Stimulated activated CD4-positive, alpha-beta T cell treated with anti-CD3 and anti-CD28 coated beads, TNF-alpha, amount 100 ng/mL, for 1 hour (primary cell): ENCODE measurements at places on chromosomes 1 and 21.

DNA sequence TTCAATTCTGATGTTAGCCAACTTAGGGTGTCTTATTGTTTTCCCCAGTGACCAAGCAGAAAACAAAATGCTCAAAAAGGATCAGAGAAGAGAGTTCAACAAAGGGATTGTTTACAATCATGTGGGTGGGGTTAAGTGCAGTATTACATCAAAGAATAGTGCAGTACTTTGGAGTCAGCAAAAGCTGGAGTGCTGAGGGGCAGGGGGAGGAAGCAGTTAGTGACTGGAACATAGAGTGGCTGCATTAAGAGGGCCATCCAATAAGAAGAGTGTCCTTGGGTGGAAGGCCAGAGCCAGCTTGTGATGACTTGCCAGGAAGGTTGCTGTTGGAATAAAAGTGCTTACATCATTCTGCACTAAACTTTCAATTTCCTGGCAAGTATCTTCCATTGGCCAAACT is 175.5 kb downstream of the CYYR1 start:
- DNase-seq: no peak

DNA sequence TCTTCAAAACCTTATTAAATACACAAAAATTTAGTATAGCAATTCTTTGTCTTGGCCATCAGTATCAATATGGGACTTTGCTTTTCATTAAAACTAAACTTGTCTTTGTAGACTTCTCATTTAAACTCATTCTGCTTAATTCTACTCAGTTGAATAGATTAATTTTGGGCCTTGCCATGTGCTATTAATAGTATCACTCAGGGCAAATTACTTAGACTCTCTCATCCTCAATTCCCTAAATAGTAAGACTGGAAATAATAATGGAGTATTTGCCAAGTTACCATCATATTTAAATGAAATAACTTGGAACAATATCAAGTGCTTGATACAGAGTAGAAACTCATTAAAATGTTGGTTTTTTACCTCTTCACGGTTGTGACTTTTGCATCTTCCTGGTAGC is 13.4 kb downstream of the HOOK1 start:
- DNase-seq: no peak

DNA sequence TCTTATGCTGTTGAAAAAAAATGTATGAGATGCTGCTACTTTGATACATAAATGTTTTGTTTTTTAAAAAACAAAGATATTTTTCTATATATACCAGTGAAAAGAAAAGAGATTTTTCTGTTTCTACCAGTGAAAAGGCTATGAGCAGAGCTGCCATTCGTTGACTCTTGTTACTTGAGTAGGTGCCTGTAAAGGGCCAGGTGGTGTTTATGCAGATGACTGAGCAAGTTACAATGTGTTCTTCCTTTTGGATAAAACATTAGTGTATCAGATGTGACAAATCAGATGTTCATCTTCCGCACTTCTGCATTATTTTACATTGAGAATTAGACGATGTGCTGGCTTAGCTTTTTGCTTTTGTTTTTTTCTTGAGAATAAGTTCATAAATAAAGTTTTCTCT is 45.4 kb downstream of the BARHL2 start:
- no peak for DNase-seq

GRCh38 chr1:33177996-33178540 is 3.8 kb downstream of the TRIM62 start:
- no peak for DNase-seq

DNA sequence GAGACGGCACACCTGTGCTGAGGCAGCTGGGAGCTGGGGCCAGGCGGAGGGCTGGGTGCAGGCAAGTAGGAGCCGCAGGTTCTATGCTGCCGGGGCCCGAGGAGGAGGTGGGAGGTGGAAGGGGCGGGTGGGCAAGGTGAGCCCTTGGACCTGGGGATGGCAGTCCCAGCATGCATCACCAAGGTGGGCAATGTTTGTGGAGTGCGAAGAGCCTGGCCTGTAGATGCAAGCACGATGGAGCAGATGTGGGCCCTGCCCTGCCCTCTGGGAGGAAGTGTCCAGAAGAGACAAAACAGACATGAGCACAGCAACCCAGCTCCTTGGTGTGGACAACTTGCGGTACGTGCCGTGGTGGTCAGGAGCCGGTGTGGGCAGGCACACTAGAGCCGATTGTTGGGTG is 28.3 kb upstream of the AJAP1 start:
- DNase-seq: no peak

- DNase-seq: no peak
These were observed 251.2 kb upstream of the POU3F1 start for GRCh38 chr1:38297842-38298241.

DNA sequence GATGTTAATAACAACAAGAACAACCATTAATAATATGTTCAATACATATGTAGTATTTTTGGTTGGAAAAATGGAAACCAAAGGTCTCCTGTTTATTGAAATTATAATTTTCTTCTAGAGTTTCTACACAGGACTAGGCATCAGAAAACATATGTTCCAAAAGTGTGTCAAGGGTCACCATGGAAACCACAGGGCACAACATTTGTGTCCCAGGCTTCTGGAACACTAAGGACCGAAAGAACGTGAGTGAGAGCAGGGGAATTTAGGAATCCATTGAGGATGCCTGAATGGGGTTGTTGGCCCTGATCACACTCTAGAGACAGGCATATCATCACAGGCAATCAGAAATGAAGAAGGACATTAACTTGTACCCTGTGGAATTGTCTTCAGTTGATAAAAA is 7.5 kb upstream of the CDC14A start:
- no peak for DNase-seq

DNA sequence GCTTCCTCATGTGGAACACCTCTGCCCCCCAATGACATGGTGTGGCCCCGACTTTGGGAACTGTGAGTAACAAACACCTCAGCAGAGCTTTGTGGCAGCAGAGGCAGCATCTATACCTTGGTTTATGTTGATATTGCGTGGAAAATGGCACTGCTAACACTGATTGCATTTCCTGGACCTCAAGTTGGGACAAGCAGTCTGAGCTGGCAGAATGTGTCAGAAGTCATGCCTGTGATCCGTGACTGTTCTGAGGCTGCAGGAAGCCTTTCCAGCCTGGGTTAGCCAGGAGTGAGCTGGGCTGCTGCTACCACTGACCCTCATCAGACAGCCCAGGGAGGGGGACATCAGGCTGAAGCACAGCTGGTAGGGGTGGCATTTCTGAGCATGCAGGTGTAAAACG is 268.5 kb downstream of the KCNJ6 start:
- DNase-seq: no peak

DNA sequence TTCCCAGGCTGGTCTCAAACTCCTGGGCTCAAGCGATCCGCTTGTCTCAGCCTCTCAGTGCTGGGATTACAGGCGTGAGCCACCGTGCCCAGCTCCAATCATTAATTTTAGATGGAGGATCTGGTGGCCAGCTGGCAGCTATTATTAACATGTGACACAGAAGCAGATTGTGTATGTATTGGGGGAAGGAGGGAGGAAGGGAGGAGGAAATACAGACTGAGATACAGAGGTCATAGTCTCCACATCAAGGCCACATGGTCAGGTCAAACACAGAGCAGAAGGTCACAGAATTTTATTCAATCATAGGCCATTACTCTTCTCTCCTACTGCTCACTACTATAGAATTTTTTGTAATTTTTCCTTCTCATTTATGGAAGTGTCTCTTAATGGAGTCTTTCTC is 57.9 kb upstream of the ADORA3 start:
- DNase-seq: no peak

DNA sequence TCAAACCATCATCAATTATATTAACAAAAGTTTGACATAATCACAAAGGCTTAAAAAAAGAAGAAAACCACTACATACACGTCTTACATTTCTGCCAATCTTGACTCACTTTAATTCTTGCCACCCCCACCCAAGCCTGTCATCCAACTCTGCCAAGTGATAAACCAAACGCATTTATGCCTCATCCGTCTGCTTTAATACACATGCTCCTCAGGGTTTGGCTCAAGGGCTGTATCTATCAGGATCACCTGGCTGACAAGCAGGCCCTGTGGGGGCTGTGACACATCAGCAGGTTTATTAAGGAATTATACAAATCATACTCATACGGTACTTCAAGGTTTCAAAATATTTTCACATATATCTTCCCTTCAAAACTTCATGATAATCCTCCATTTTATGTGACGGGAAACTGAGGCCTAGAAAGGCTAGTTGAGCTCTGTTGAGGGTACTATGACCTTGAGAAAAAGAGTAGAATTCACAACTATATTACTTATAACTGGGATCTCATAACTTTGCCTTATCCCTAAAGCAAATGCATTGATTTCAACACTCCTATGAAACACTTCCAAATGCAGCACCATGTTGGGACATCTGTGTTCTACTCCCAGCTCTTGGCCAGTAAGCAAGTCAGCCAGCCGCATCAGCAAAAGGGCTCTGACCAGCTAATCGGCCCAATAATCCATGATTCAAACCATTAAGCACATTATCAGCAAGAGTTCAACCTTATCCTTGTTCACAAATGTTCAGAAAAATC is 8.7 kb downstream of the SORT1 start:
- DNase-seq: no peak

DNA sequence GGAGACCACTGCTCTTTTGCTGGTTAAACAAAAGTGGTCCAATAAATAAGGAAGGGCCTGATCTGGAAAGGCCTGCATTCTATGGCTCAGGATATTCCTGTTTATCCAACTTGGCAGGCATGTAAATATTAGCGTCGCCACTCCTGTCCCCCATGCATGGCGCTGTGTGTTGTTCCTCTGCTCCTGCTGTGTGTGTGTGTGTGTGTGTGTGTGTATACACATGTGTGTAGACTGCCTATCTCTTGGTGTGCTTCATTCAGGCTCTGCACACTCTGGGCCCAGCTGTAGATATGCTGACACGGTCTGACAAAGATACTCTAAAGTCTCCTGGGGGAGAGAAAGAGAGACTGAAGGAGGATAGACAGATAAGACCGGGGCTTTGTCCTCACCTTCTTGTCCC is 6.8 kb downstream of the LMOD1 start:
- no peak for DNase-seq
